ENCODE measurements at places on chromosomes 5 and 9.

DNA sequence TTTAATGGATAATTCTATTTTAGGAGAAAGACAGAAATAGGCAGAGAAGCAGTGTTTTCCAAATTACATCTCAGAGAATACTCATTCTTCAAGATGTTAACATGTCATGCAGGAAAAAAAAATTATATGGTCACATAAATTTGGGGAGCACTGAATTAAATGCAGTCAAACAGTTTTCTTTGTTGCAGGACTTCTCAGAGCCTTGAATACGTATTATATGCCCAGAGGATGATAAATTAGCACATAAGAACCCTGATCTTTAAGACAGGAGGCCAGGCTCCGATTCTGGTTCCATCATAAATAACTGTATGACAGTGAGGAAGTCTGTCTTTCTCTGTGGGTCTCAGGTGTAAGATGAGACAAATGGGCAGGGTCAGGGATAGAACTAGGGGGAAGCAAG lies 41.4 kb downstream of the FAT2 start:
- no peak for DNase-seq

GRCh38 chr5:159010661-159011442 lies 88.9 kb downstream of the EBF1 start:
- no peak for DNase-seq

DNA sequence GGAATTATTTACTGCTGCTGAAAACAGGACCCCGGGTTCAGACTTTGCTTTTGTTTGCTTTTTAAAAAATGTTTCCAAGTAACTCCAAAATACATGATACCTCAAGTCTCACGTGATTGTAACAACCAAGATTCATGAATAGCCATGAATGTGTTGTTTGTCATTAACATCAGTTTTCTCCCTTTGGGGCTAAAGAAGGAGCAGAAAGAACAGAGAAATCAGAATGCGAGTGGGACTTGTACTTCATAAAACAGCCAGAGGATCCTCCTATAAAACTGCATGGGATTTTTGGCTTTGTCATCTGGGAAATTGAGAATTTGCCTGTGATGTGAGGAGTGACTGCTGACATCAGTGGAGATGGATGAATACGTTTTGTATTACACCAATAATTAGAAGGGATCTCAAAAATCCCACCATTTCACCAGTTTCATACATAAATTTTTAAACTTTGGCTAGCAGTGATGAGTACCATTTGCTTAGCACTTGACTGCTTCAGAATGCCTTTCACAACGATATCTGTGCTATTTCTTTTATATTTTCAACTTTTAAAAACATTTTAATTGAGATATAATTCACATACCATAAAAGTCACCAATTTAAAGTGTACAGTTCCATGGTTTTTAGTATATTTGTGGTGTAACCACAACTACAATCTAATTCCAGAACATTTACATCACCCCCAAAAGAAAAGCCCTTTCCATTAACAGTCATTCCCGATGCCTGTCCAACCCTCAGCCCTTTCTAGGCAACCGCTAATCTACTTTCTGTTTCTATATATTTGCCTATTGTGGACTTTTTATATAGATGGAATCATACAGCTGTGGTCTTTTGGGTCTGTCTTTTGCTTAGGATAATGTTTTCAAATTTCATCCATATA lies 126.9 kb upstream of the ANKRD55 start:
- DNase-seq = no peak

DNA sequence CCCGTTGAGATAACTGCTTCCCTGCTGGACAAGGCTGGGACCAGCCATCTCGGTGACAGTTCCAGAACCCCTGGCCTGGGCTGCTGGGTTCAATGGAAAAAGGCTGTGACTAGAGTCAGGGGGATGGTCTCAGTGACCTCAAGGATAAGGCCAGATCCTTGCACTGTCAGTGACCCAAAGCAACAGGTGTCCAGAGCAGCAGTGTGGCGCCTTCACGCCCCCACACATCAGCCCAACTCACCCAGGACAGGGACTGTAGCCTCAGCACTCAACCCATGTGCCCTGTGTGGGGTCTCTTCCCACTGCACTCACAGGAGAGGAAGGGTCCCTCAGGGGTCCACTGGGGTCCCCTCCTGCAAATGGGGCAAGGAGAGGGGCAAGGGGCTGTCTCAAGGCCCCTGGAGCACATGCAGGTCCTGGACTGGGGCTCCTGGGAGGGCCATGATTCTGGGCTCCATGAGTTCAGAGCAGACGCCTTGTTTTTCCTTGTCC lies 698 bp upstream of the LCN2 start:
- DNase-seq = no peak

DNA sequence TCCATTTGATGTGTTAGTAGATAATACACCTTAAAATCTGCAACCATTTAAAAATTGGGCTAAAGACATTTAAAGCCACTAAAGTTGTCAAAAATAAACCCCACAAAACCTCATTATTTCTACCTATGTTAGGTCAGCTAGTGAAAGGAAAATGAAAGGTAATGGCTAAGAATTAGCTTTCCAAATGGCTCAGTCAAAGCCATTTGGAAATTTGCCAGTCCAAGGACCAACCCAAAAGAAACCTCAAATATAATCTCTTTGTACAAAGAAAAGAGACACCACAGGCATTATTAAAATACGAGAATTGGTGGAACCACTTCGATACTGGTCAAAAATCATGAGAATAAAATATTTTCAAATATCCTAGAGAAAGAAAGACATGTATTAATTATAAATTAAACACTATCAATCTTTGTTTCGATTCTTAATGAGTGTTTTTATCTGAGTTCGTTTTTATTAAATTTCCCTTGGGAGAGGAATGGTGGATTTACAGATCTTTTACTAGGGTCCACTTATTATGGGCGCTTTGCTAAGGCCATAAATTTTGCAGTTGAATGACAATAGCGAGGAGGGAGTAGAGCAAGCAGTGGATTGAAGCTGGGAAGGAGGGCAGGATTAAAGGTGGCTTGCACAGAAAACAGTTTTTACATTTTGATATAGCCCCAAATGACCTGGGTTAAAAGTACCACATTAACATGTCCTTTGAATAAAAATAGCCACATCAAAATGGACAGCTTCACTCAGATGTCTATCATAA lies 116.8 kb upstream of the SHB start:
- no peak for DNase-seq

GRCh38 chr5:172142709-172143215 lies 45.3 kb downstream of the STK10 start:
- no peak for DNase-seq

- DNase-seq = no peak
These were observed 329.4 kb downstream of the ELAVL2 start for GRCh38 chr9:23496489-23497136.

GRCh38 chr9:98378794-98379193 lies 123.3 kb upstream of the TBC1D2 start:
- no peak for DNase-seq

DNA sequence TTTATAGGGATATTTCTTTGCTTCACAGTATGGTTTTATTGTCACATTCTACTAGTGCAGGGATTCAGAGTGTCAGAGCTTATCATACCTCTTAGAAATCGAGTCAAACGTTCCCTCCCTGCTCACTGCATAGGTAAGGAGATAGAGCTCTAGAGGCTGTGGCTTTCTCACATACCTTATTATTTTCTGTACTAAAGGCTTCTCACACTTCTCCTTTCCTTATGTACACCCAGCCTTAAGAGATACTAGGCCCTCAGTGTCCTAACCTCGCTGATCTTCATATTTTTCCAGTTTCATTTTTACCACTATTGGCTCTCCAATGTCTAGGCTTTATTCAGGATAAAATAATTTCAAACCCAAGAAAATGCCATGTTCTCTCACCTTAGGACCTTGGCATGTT lies 297.3 kb upstream of the RIOK2 start:
- no peak for DNase-seq

DNA sequence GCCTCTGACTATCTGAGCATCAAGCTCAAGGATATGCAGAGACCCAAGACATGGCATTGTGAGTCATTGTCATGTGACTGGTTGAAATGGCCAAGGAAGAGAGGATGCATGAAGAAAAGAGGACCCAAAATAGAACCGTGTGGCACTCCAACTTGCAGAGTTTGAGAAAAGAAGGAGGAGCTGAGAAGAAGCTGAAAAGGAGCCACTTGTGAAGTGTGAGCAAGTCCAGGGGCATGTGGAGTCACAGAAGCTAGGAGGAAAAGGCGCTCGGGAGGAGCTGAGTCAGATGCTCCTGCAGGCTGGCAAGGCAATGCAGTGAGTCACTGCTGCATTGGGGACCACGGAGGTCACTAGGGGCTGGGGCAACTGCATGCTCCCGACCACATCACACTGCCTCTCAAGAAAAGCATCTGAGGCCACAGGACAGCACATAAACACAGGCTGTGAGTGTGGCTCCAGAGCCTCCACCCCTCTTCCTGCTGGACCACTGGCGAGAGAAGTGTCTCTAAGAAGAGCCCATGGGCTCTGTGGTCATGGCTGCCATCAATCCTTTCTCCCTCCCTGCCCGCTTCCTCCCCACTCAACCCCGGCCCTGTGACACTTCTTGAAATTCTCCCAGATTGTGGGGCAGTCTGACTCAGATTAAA lies 197.6 kb downstream of the DRD1 start:
- DNase-seq = no peak

- DNase-seq = no peak
These were observed 140.4 kb downstream of the PSAT1 start for GRCh38 chr9:78437296-78437695.

- DNase-seq = no peak
These were observed 16.2 kb upstream of the ITGA1 start for GRCh38 chr5:52771343-52772039.

DNA sequence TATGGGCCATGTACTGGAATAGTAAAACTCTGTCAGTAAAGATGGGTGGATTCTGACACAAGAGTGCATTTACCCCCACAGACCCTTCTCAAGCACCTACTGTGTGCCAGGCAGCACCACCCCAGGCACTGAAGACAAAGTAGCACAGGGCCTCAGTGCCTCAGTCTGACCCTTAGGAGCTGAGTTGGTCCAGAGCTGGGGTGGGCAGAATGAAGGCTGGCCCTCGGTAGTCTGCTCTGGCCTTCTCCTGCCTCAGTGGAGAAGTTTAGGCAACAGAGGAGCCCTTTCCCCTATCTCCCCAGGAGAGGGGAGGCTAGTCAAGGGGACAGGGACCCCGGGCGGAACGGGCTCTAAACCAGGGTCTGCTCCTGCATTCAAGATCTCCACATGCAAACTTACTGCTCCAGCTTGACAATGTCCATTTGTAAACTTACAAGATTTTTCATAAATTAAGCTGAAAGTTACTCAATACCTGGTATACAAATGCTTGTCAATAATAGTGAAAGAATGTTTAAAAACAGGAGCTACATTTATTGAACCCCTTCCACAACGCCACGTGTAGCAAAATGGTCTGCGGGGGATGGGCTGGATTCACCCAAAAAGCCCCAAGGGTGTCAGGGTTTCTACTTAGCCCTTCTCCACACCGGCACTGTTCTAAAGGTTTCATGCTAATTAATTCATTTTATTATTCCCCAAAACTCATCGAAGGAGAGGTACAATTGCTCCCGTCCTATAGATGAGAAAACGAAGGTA lies 1.5 kb downstream of the VDAC1 start:
- peak; percentile 7 for DNase-seq

- DNase-seq = no peak
These were observed 66.7 kb downstream of the SMIM23 start for GRCh38 chr5:171852255-171852681.

DNA sequence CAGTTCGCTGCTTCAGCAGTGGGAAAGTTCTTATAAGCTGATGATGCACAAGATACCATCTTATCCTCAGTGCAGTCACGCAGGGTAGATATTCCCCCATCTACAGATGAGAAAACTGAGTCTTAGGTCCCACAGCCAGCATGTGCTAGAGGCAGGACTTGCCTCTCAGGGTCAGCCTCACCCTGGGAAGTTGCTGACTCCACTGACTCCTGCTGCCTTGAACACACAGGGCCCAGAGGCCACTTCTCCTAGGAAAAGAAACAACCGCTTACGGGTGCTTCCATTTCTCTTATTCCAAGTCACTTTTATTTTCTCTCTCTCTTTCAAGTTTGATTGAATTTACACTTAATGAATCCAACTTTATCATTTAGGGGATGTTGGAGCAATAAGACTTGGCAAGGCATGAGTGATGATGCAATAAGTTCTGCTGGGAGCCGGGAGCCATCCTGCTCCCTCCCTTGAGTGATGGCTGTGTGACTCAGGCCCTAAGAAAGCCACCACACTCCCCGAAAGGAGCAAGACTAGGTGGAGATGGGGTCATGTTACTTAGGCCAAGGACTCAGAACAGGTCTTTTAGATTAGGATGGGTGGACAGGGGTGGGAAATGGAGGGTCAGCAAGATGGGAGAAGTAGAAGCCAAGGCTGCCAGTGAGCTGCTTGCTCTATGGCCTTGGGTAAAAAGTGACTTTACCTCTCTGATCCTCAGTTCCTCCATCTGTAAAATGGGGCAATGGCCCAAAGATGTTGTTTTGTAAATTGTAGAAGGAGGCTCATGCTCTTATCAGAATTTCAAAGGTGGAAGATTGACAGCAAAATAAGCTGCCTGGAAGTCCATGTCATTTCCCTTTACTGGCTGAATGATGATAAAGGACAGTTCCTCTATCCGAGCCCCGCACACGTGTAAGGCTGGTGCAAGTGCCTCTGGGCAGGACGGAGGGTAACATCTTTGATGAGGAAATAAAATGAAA lies 67.4 kb upstream of the ZNF618 start:
- no peak for DNase-seq

GRCh38 chr5:92795633-92796032 lies 785.4 kb downstream of the NR2F1-AS1 start:
- no peak for DNase-seq

- DNase-seq = no peak
These were observed 669.7 kb downstream of the MAT2B start for GRCh38 chr5:164175083-164175482.

- no peak for DNase-seq
These were observed 401.9 kb upstream of the PDE4D start for GRCh38 chr5:60295423-60295822.

DNA sequence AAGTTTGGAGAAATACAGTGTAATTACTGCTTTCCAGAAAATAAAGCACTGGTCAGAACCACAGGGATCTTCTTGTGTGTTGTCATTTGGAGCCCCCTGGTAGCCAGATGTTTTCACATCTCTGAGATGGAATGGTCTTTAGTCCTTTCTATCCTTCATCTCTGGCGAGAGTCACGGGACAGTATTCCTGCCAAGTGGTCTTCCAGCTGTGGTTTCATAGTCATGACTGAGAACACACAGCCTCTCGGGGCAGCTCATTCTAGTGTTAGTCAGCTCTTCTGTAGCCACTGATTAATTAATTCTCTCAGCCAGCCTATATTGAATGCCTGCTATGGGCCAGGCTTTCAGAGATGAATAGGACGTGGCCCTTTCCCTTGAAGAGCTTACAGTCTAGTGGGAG lies 34.1 kb downstream of the HMGXB3 start:
- DNase-seq = no peak

DNA sequence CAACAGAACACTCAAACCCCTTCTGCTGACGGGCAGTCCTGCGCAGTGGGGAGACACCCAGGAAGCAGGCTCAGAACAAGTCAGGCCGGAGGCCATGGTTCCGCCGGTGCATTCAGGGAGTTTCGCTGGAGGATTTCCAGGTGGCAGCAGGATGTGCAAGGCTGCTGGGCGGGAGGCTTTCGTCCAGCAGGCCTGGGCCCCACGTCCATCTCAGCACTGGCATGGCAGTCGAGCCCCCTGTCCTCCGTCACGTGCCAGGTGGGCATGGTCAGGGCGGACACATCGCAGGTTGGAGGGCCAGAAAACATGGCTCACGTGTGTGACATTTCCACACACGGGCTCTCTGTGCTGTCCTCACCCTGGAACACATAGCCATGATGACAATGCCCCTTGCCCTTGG lies 299.9 kb upstream of the IRX2 start:
- no peak for DNase-seq

GRCh38 chr5:174145821-174146220 lies 100.3 kb downstream of the NSG2 start:
- no peak for DNase-seq

All from KG1 (cell line).